ENCODE measurements at places on chromosomes 1 and 21. TPM values are rescaled to one million over a fixed set of nuclear protein-coding genes. Genes with fewer than 3 reads are reported as not detected.

DNA sequence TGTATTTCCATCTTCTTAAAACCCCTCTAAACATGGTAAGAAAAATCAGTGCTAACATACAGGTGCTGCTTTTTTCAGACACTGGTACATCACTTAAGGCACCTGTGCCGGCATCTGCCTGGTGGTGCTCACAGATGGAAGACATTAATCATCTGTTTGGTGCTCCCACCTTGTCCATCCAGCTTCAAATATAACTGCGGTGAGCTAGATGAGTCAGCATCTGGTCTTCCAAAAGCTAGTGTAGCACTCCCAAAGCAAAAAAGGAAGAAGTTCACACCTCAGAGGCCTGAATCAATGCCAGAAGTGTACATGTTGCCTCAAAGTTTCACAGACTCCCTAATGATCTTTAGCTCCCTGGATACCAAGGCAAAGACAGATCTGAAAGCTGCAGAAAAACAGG lies 44.4 kb downstream of the TM2D1 start:
- H3K27ac ChIP-seq: no peak overlapping the region
- peaks cover 24% of the 10 kb centered on the region for H3K36me3 ChIP-seq
- no peaks in the 10 kb centered on the region for H3K4me1 ChIP-seq

DNA sequence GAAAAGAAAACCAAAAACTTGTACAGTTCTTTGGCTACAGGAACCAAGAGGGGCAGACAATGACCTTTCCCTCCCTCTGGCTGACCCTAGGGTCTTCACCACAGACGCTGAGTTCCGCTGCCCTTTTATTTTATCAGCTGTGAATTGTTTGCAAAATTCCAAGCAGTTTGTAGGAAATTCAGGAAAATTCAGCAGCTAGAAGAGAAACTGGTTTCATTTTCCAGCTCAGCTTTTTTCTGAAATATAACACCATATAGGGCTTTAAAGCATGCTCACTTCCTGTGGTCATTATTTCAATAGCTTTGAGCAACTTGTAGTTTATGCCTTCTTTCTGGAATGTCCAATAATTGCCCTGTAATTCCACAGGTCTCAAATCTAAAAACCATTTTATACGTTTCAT lies 5.5 kb upstream of the PIK3R3 start:
- no peaks in the 10 kb centered on the region for H3K36me3 ChIP-seq
- peaks cover 7% of the 10 kb centered on the region for H3K4me1 ChIP-seq
- DNase-seq: no peak
- peaks cover 9% of the 10 kb centered on the region for H3K27me3 ChIP-seq
- no peak overlapping the region for H3K4me3 ChIP-seq
- no peak overlapping the region for H3K27ac ChIP-seq

DNA sequence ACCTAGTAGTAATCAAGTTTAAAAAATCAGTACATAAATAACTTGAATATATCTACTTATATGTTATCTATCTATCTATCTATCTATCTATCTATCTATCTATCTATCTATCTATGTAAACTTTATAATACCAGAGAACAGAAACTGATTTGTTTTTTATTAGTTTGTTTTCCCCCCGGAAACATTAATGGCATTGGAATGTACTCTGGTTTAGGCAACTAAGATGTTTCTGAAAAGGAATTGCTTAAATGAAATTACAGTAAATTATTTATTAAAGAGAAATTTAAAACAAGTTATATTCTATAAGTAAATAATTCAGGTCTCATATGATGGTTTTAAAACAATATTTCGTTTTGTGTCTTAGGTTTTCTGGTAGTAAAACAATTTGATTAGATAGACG lies 681.0 kb upstream of the ADAMTS5 start:
- H3K27ac ChIP-seq: no peak overlapping the region
- no peak for DNase-seq
- no peaks in the 10 kb centered on the region for H3K36me3 ChIP-seq
- H3K4me3 ChIP-seq: no peak overlapping the region
- no peaks in the 10 kb centered on the region for H3K27me3 ChIP-seq

GRCh38 chr1:66500301-66500700 lies 33.7 kb upstream of the SGIP1 start:
- H3K27ac ChIP-seq: no peak overlapping the region
- peaks cover under 1% of the 10 kb centered on the region for H3K27me3 ChIP-seq
- H3K4me1 ChIP-seq: no peaks in the 10 kb centered on the region
- H3K4me3 ChIP-seq: no peak overlapping the region

DNA sequence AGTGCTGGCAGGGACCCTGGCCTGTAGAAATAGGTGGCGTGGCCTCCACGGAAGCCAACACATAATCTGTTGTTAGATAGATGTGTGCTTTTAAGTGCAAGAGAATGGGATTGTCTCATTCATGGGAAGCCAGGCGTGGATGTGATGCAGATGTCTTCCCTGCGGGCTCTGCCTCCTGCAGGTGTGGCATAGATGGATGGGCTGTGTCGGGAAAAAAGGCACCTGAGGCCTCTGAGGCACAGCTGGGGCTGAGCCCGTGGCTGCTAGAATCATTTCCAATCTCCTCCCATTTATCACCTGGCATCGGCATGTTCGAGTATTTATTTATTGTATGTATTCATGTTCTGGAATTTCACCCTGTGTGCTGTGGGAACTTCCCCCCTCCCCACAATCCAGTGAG lies 353.4 kb upstream of the AJAP1 start:
- no peak for DNase-seq
- no peaks in the 10 kb centered on the region for H3K4me1 ChIP-seq
- peaks cover 22% of the 10 kb centered on the region for H3K27me3 ChIP-seq
- H3K27ac ChIP-seq: no peak overlapping the region

- no peak for DNase-seq
- no peak overlapping the region for H3K4me3 ChIP-seq
- H3K36me3 ChIP-seq: peaks cover 22% of the 10 kb centered on the region
- no peaks in the 10 kb centered on the region for H3K4me1 ChIP-seq
- no peak overlapping the region for H3K27ac ChIP-seq
Measured at GRCh38 chr1:43436371-43436770, 17.4 kb downstream of the HYI start.

DNA sequence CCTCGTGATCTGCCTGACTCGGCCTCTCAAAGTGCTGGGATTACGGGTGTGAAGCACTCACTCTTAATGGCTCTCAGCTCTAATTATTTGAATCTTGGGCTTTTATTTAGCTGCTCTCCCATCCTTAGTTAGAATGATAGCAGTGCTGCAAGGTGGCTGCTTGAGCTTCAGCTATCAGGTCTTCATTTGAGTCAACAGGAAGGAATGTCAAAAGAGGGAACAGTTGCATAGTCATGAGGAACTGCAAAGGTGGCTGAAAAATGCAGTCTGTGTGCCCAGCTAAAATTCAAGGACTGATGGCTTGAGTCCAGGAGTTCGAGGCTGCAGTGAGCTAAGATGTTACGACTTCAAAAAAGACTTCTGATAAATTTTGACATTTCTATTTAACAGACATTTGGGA lies 55.6 kb downstream of the UCK2 start:
- H3K27ac ChIP-seq: no peak overlapping the region
- no peaks in the 10 kb centered on the region for H3K27me3 ChIP-seq
- no peak for DNase-seq
- no peaks in the 10 kb centered on the region for H3K4me1 ChIP-seq

GRCh38 chr1:160232911-160233310 lies 27.7 kb downstream of the PEA15 start:
- no peak overlapping the region for H3K4me3 ChIP-seq
- peaks cover under 1% of the 10 kb centered on the region for H3K36me3 ChIP-seq

GRCh38 chr21:40120940-40121575 lies 253.8 kb downstream of the PCP4 start:
- no peak for DNase-seq
- no peaks in the 10 kb centered on the region for H3K4me1 ChIP-seq
- no peaks in the 10 kb centered on the region for H3K36me3 ChIP-seq
- H3K4me3 ChIP-seq: no peak overlapping the region

DNA sequence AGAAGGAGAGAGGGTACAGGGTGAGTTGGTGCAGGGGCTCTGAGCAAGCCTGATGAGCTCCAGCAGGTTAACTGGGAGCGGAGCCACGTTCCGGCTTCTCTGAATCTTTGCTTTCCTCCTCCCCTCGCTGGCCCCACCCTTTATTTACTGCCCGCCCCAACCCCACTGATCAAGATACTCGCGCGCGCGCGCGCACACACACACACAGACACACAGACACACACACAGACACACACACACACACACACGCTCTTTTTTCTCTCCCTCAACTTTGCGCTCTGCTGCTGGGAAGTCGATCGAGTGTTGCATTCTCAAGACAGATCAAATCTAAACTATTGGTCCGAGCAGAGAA lies at the start of gene GRIK1:
TSS of gene GRIK1 (minus strand) at position 73 of the 352 bp plus-strand sequence.
- H3K36me3 ChIP-seq: no peaks in the 10 kb centered on the region
- no peak within 1 kb of the TSS for H3K4me3 ChIP-seq
- no peak for DNase-seq

- no peak overlapping the region for H3K4me3 ChIP-seq
- H3K27me3 ChIP-seq: no peaks in the 10 kb centered on the region
- no peak overlapping the region for H3K27ac ChIP-seq
- H3K4me1 ChIP-seq: peaks cover 9% of the 10 kb centered on the region
Measured at GRCh38 chr1:11057477-11057876, 2.3 kb downstream of the SRM start.

DNA sequence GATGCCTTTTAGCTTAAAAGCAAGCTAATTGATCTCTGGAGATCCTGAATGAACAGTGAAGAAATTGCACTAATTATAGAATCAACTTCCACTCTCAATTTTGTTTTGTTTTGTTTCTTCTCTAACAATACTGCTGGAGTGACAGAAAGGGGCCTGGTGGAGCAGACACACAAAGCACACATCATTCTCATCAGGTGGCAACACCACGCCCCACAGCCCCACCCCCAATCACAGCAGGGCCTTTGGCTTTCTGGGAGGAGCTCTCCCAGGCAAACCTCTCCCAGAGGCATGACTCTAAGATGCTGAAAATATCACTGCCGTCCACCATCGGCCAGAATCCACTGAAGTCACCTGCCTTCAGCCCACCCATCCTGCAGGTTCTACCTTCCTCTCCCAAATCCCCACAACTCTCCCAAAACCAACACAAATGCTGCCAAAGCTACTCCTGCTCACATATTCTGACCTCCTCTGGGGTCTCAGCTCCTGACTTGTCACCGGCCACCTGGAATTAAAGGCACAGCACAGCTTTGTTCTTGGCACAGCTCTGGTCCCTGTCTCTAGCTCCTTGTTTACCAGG lies 120.7 kb downstream of the GRIK3 start:
- no peak overlapping the region for H3K27ac ChIP-seq
- H3K27me3 ChIP-seq: no peaks in the 10 kb centered on the region
- no peaks in the 10 kb centered on the region for H3K4me1 ChIP-seq
- DNase-seq: no peak
- no peaks in the 10 kb centered on the region for H3K36me3 ChIP-seq

DNA sequence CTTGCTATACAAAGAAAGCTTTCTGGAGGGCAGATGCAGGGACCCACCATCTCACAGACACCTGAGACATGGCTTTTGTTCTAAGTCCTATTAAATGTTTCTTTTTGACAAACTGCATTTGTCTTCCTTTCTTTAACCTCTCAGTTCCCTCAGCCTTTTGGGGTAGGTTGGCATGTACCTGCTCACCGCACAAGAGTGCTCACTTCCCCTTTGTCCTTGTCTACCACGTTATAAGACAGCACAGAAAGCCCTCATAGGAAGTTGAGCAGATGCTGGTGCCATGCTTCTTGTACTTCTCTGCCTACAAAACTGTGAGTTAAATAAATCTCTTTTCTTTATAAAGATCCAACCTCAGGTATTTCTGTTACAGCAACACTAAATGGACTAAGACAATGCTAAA lies 31.9 kb upstream of the RGS21 start:
- no peak overlapping the region for H3K27ac ChIP-seq
- DNase-seq: no peak
- no peak overlapping the region for H3K4me3 ChIP-seq
- no peaks in the 10 kb centered on the region for H3K36me3 ChIP-seq
- no peaks in the 10 kb centered on the region for H3K4me1 ChIP-seq

- no peak for DNase-seq
- no peaks in the 10 kb centered on the region for H3K4me1 ChIP-seq
- no peak overlapping the region for H3K4me3 ChIP-seq
- no peaks in the 10 kb centered on the region for H3K27me3 ChIP-seq
Measured at GRCh38 chr1:19199329-19199968, 10.6 kb downstream of the UBR4 start.

DNA sequence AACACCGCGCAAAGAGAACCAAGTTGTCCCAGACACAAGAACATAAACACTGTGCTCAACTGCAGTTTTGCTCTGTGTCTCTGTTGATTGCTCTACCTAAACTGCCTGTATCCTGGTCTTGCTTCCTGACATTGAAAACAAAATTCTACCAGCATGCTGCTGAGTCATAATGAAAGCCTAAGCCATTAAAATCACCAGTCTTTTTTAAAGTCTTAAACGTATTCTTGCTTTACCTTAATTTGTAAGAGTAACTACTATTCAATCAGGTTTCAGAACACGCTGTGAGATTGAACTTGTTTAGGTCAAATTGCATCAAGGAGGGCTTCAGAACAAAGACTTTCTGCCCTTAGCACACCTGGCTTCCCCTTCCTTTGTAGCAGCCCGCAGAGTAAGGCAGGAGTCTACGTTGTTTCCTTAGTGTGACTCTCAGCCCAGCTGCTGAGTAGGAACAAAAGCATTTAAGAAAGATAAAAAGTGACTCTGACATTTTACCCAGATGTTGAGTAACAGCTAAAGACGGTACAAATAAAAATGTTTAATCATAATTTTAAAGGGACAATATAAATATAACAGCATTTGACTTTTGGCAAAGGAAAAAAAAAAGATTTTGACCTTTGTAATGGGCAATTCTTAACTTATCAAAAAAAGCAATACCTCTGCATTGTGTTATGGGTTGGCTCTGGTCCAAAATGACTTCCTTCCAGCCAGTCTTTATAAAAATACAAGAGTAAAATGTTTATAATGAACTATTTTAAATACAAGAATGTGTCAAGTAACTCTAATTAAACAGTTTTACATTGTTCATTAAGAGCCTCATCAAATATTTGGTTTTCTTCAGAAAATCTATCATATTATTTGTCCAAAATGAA lies 186.9 kb upstream of the ADGRL4 start:
- H3K27me3 ChIP-seq: no peaks in the 10 kb centered on the region
- no peak for DNase-seq
- no peak overlapping the region for H3K4me3 ChIP-seq
- H3K36me3 ChIP-seq: no peaks in the 10 kb centered on the region
- no peaks in the 10 kb centered on the region for H3K4me1 ChIP-seq

Gene CENPF
- 4.1 TPM for total RNA-seq

Gene GUCA2A
- not detected for total RNA-seq

Gene KCNN3
- total RNA-seq: 0.23 TPM

Gene EPHB2
- 0.12 TPM for total RNA-seq

Gene FCGR2B
- 1.7 TPM for total RNA-seq

Gene KLHDC8A
- total RNA-seq: 0.30 TPM

Gene PM20D1
- total RNA-seq: 0.93 TPM

Gene TEX38
- total RNA-seq: not detected

Gene SPRR1A
- not detected for total RNA-seq
